Femur (tissue), 1 donor: ENCODE measurements at places on chromosomes 6 and 20.

DNA sequence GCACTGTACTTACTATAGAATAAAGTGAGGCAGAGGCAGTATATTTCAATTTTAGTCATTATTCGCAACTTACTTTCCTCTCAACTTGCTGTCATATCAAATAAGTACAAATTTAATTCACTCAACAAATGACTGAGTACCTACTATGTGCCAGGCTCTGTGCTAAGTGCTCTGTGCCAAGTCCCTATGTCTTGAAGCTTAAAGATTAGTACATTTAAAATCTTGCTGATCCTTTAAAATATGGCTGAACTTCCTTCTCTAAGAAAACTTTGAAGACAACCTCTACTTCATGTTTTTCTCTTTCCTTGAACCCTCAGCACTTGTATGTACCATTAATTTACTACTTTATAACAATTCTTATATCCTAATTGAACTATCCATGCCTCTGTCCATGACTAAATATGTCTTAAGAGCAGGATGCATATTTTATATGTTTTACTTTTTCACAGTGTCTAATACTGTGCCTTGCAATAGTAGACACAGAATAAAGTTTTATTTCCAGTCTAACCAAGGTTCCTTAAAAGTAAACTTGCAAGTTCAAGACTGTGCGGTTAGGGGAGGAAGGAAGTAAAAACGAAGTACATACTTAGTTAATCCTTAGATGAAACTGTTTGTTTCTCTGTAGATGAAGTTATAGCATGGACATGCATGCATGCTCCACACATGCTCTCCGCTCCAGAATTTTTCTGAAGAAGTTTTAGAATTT lies 10.0 kb upstream of the LATS1 start:
- no peak for DNase-seq

DNA sequence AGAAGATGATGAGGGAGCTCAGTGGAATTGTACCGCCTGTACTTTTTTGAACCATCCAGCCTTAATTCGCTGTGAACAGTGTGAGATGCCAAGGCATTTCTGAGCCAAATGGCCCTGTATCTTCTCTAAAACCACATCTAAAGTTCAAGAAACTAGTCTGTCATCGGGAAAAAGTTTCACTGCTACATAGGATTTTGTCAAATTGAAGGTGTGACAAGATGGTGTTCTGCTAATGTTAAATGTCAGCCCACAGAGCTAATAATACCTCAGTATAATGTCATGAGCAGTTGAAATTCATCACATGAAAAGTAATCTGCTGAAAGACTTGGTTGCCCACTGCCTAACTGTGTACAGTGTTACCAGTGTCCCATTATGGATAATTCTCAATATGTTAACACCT lies 9.6 kb downstream of the SUMO4 start:
- no peak for DNase-seq

- DNase-seq: no peak
Measured at GRCh38 chr6:13517116-13517515, 29.7 kb upstream of the GFOD1 start.

DNA sequence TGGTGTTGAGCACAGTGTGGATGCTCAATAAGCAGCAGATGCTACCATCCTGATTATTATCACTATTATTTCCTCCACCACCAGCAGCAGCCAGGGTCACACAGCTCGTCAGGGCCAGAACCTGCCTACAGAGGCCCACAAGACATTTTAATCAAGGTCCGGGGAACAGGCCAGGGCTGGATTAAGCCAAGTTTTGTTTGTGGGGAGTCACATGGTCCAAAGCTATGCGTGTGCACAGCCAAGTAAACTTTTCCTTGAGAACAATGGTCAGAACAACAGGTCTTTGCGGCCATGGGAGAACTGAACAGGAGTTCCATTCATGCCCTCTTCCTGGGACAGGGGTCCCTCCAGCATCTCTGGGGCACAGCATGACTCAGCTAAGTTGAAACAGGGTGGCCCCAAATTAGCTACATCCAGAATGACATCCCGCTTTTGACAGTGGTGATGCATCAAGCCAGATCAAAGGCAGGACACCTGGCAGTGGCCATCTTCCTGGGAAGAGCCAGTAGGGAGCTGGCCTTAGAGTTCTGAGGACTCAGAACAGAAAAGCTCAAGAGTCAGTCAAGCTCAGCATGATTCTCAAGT lies 11.7 kb downstream of the SNTA1 start:
- DNase-seq: no peak

GRCh38 chr20:58416835-58417234 lies 27.8 kb downstream of the VAPB start:
- no peak for DNase-seq

GRCh38 chr6:70164556-70164955 lies 138.3 kb downstream of the COL9A1 start:
- no peak for DNase-seq
